ENCODE measurements at places on chromosomes 1 and 21.
A peak's percentile ranks its signal among the peaks of the same experiment; 100 is the strongest.

DNA sequence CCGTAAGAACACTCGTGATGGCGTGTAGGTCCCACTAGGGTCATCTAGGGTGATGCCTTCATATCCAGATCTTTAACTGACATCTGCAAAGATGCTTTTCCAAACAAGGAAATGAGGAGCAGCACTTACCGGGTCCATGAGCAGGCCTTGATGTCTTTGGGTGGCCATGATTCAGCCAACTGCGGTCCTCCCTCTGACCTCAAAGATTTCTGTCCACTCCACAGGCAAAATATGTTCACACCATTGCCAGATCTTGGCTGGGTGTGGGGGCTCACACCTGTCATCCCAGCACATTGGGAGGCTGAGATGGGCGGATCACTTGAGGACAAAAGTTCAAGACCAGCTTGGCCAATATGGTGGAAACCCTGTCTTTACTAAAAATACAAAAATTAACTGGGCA lies 18.2 kb downstream of the TRPM2 start:
- no peak for DNase-seq

GRCh38 chr1:117654493-117655219 lies 48.8 kb downstream of the TENT5C start:
- DNase-seq, result no peak

DNA sequence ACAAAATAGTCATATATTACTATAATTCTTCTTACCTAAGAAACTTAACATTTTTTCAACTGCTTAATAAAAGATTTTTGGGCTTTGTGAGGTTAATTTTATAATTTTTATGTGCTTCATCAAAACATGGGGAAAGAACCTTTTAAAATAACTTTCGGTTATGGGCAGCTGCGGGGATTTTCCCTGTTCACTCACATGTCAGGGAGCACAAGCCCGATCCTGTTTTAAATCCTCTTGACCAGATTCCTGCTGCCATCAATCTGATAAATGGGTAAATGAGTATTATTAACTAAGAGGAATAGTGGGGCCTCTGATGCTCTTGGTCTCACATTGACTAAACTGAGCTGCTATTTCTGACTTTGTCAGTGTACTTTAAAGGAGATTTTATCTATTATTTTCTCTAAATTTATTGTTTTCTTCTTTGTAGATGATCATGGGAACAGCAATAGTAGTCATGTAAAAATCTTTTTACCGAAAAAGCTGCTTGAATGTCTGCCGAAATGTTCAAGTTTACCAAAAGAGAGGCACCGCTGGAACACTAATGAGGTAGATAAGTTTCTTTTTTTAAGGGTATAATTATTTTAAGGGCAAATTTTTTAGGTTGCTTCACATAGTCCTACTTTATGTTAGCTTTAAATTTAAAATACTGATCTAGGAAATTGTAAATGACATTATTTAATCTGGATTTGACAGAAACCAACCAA lies 39.6 kb downstream of the CAMTA1 start:
- no peak for DNase-seq

- DNase-seq, result peak; percentile 97
These were observed 57.5 kb upstream of the GUCA2A start for GRCh38 chr1:42221952-42222606.

GRCh38 chr1:194055536-194055935 lies 869.1 kb upstream of the B3GALT2 start:
- DNase-seq, result peak; percentile 10

DNA sequence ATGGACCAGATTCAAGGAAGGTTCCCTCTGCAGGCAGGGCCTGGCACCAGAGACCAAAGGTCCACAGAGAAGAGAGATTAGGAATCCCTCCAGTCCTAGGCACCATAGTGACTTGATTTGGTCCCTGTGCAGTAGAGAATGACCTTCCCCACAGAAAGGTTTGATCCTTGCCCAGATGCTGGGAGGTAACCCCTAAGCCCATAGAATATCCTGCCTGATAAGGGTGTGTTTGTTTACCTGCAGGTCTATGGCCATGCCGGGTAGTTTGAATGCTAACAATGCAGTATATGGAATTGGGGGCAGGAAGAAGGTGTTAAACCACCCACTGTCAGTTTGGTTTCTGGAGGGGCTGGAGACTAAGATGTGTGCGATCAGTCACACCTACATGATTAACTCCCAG lies 57.1 kb upstream of the NFASC start:
- DNase-seq, result no peak

DNA sequence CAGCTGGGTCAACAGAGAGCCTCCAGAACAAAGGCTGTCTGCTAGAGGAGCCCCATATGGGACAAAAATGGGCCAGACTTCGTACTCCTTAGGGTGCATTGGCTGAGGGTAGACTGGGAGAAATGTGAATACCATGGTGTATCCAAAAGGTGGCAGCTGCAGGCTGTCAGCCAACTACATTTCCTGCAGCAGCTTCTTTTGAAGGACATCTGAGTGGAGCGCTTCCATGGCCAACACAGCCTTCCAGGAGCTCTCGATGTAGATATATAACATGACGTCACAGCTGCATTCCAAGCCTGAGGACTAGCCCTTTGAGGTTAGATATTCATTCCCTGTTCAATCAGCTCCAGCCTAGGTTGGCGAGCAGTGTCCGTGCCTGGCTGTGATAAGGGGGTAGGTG lies 107.7 kb downstream of the MAB21L3 start:
- DNase-seq, result no peak

GRCh38 chr1:184438363-184438762 lies 51.5 kb downstream of the C1orf21 start:
- no peak for DNase-seq

All from fibroblast of lung (primary cell).